ENCODE measurements at places on chromosomes 12 and 14.

DNA sequence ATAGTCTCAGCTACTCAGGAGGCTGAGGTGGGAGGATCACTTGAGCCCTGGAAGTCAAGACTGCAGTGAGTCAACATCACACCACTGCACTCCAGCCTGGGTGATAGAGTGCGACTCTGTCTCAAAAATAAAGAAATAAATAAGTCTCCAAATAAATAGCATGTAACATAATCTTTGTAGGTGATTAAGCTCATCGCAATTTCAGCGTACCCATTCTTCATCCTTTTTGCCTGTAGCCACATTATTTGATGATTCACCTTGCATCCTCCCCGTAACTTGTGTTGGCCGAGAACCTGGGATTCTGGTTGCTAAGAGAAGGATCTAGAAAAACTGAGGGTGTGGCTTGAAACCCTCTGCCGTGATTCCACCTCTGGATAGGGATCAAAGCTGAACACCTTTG, 115.1 kb downstream of the GALC start:
- no peak for DNase-seq

GRCh38 chr12:78697817-78698415, 166.7 kb upstream of the SYT1 start:
- DNase-seq: no peak

DNA sequence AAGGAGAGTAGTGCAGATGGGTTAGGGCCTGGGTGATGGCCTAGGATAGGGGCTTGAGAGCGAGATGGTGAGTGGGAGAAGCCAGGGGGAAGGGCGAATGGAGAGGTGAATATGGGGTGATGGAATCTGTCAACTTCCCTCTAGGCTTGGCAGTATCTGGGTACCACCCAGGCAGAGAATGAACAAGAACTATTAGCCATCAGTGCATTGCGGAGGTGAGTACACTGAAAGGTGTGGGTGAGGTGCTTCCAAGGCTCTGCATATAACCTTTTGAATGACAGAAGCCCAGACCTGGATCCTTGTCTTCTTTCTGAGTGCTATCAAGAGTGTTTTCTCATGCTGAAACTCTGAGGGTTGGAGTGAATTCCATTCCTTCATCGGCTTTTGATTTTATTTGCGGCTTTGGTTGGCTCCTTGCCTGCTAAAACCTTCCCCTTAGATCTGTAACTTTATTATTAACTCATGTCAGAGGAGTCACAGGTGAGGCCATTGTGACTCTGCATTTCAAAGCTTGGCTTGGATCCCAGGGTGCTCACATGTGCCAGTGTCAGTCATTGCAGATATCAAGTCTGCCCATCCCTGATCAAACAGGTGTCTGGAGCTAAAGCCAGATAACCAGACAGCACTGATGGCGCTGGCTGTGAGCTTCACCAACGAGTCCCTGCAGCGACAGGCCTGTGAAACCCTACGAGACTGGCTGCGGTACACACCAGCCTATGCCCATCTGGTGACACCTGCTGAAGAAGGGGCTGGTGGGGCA, 18.6 kb downstream of the PEX5 start:
- no peak for DNase-seq

GRCh38 chr12:128856035-128856790, 2.9 kb downstream of the GLT1D1 start:
- no peak for DNase-seq

- DNase-seq: no peak
These were observed 624.9 kb downstream of the DIO2 start for GRCh38 chr14:79586416-79586815.

- no peak for DNase-seq
These were observed 10.5 kb downstream of the PRPF40B start for GRCh38 chr12:49633703-49634345.

- DNase-seq: no peak
These were observed 29.7 kb downstream of the CCDC88C start for GRCh38 chr14:91387951-91388381.

DNA sequence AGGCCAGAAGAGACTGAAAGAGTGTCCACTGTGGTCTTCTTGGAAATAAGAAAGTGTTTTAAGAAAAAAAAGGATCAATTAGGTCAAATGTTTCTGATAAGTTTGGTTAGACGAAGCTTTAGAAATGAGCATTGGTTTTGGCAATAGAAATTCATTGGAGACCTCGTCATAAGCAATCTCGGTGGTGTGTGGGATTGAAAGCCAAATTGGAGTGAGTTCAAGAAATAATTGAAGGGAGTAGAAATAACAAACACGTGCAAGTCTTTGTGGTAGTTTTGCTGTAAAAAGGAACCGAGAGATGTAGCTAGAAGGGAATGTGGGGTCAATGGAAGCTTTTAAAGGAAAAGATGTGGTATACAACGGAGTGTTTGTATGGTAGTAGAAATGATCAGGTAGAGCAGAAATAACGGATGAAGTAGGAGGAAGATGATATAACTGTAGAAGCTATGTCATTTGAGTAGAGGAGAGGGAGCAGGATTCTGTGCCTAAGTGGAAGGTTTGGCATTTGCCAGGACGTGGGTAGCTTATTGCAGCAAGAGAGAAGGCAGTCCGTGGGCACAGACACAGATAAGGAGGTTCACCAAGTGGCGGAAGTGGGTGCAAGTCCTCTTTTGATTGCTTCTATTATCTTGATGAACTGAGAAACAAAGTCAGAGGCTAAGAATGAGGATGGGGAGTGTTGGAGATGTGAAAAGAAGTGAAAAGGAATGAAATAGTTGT, 146.2 kb downstream of the DACT1 start:
- no peak for DNase-seq

- DNase-seq: no peak
These were observed 34.4 kb downstream of the PPP1R36 start for GRCh38 chr14:64584190-64584589.

GRCh38 chr14:75835737-75836136, 146.1 kb downstream of the TGFB3 start:
- no peak for DNase-seq

DNA sequence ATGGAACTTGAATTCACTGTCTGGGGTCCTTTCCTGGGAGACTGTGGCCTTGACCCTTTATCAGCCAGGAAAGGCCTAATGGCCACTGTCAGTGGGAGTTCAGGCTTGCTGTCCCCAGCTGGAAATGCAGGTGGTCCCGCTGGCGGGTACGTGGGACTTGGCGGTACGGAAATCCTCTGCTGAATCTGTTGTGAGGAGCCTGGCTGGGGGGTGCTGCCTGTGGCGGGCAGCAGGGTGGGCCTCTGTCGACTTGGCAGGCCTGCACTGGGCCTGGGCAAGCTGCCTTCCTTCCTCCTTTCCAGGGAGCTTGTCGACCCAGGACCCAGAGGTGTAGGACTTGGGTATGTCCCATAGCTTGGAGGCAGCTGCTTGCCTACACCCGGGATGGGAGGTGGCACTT, 26.3 kb downstream of the ZFYVE21 start:
- no peak for DNase-seq

GRCh38 chr14:102164241-102164641, 24.5 kb downstream of the WDR20 start:
- peak; percentile 35 for DNase-seq

GRCh38 chr12:4148418-4149056, 125.0 kb upstream of the CCND2 start:
- DNase-seq: no peak

DNA sequence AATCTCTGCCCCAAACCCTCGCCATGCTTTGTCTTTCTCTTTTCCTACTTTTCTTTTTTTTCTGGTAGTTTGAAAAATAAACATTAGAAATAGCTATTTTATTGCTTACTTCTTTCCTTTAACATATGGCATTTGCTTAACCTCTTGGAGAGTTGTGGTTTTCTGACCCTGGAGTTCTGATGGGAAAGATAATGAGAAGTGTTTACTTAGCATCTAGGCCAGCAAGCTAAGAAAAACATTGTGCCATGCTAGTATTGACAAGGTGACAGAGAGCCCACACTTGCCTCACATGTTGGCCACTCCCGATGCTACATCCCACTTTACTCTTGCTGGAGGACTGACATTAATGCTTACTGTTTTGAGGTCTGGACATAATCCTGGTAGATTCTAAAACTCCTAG, 886.2 kb downstream of the DIO2 start:
- DNase-seq: no peak

GRCh38 chr12:119683413-119683812, 15.5 kb downstream of the PRKAB1 start:
- no peak for DNase-seq

- no peak for DNase-seq
These were observed 45.9 kb downstream of the IFNG start for GRCh38 chr12:68113644-68114043.

DNA sequence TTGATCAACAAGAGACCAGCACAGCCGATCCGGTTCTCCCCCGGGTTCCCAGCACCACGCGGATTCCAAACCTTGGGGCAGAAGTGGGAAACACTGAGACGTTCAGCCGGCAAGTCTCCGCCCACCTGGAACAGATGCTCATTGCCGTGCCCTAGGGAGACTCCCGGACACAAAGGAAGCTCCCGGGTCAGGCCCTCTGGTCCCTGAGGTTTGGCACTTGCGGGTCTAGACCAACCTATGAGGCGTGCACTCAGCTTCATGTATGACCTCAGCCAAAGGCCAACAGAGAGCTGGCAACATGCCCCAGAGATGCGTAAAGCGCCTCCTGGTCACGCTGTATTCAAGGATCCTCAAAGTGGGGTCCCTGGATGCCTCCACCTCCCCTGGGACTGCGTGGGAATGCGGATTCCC, 2.5 kb downstream of the RIMBP2 start:
- no peak for DNase-seq

- DNase-seq: no peak
These were observed 35.9 kb downstream of the SLC4A8 start for GRCh38 chr12:51460519-51460918.

DNA sequence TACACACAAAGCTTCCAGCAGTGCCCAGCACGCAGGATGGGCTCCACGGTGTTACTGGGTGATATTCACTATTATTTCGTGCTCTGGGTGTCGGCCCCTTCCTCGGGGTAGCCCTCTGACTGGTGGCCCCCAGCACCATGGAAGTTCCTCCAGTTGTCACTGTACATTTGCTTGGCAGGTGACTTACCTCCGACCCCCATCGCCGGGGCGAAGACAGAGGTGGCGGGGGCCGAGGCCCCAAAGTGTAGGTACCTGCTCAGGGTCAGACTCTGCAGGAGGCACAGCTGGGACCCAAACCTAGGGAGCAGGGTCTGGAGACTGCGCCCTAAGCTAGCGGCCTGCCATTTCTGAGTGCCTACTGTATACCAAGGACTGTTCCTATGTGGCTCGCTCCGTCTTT, 98.9 kb downstream of the RFLNA start:
- DNase-seq: no peak

DNA sequence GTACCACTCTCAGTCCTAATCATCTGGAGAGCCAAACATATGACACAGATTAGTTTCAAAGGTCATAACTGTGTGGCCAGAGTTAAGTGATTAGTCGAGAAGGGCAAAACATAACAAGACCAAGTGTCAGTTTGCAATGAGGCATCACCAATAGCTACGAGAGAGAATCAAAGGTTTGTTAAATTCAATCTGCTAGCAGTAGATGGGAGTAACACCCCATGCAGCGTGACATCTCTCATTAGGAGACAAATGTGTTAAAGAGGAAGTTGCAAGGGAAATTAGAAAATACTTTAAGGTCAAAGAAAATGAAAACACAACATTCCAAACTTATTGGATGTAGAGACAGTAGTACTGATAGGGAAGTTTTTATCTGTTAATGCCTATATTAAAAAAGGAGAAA, 135.7 kb upstream of the SYT10 start:
- no peak for DNase-seq

GRCh38 chr12:16607906-16608775, 2.2 kb upstream of the LMO3 start:
- no peak for DNase-seq

- no peak for DNase-seq
These were observed 56.0 kb downstream of the FBRSL1 start for GRCh38 chr12:132545955-132546354.

DNA sequence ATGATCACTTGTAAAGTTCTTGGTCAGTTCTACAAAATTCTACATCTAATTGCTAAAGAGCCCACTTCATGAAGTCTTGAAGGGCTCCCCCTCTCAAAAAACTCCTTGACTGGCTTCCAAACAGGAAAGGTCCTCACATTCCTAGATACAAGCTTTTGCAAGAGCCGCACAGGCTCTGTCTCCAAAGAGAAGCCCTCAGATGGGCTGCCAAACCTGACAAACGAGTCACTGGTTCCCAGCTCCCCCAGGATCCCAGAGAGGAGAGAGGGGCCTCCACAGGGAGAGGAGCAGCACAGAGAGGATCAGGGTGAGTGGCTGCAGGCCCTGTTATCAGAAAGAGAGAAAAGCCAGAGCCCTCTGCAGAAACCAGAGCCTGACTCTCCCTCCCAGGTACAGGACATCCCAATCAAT, 5.8 kb downstream of the NID2 start:
- DNase-seq: no peak

- no peak for DNase-seq
These were observed 630 bp downstream of the NELL2 start for GRCh38 chr12:44875417-44875953.

GRCh38 chr12:119292893-119293630, 41.5 kb upstream of the CCDC60 start:
- no peak for DNase-seq

DNA sequence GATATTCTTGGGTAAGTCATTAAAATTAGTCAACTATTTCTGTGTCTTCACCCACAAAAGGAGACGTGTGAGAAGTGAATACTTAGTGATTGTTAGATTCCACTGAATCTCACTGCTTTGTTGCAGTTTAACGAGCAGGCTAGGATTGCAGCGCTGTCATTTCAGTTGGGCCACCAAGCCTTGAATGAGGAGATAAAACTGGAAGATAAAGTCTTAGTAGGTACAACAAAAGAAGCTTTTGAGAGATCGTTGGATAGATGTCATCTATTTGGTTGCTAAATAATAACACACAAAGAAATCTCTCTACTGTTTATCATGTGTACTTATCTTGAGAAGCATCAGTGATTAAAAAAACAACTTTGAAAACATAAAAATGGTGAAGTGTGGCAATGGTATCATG, 132.3 kb downstream of the RGS6 start:
- no peak for DNase-seq
